NCI-H2081 (cell line): ENCODE measurements at places on chromosomes 7 and 10.
A peak's percentile ranks its signal among the peaks of the same experiment; 100 is the strongest.

- DNase-seq: no peak
Observed at GRCh38 chr10:110022716-110023504, 15.1 kb downstream of the ADD3 start.

DNA sequence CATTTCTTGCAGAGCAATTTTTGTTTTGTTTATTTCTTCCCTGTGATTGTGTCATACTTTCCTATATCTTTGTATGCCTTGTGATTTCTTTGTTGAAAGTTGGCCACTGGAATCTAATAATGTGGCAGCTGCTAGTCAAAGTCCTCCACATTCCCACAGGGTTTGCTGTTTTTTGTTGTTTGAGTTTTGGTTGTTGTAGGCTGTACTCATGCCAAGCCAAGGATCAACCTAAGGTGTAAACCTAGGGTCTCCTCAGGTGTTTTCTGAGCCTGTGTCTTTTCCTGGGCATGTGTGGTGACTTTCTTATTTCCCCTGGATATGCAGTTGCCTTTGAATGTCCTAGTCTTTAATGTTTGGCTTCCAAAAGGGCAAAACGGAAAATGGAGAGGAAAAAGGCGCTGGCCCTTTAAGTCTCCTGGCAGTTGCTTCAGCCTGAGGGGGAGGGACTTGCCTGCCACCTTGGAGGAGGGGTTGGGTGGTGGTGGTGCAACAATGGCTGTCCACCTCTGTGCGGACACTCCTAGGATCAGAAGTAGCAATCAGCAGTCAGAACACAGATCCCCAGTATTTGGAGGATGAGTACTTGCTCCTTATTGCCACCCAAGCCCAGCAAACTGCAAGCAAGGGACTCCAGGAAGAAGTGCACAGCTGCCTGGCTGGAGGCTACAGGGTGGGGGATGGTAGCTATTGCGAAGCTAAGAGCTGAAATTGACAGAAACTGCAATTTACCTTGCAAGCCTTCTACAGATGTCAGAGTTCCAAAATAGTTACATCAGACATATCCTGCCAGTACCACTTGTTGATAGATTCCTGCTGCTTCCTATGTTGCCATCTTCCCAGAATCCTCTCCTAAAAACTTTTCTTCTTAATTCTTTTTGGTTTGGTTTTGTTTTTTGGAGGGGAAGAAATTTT is 5.6 kb upstream of the ZNF518A start:
- DNase-seq: no peak

GRCh38 chr7:101817471-101818286 is at the start of gene CUX1:
CUX1 (plus strand) TSS chr7:101817626; CDS start chr7:101817640, 14 bp downstream.
- no peak for DNase-seq

GRCh38 chr10:31887850-31888249 is 40.8 kb downstream of the ARHGAP12 start:
- DNase-seq: no peak

DNA sequence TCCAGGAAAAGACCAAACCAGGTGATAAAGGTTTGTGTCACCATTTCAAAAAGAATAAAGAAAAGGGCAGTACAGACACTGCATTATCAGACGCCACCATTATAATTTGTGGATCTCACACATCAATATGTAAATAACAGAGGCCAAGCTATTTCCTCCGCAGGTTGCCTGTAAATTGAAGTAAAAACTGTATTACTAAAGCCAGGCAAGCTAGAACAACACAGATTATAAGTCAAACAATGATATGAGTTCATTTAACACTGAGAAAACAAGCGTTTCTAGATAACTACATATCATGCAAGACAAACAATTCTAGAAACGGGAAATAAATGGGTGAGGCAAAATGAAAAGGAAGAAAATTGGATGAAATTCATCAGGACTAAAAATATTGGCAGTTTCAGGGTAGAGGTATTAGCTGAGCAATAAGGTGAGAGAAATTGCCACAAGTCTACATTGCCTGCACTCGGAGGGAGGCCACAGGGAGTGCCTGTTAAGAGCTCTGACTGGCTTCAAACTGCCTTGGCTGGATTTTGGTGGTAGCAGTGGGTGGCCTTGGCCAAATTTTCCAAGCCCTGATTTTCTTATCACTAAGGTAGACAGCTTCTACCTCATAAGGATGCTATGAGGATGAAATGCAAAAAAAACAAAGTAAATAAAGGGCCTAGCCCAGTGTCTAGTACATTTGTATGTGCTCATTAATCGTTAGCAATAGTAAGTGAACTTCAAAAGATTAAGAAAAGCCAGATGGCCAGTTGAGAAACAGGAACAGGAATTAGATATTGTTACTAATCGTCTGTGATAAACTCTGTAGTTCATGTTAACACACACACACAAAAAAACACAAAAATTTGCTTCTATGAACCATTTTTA is 240.0 kb upstream of the NFE2L3 start:
- peak; percentile 89 for DNase-seq
